Glutamatergic neuron (in vitro differentiated cells): ENCODE measurements at places on chromosomes 16 and 17. TPM values are rescaled to one million over a fixed set of nuclear protein-coding genes. Genes with fewer than 3 reads are reported as not detected.

- DNase-seq, result no peak
These were observed 109.0 kb upstream of the FAM20A start for GRCh38 chr17:68710035-68710780.

SKAP1 gene
- not detected for total RNA-seq

- peak; percentile 79 for DNase-seq
These were observed 6.4 kb downstream of the C16orf86 start for GRCh38 chr16:67672739-67673662.

DNA sequence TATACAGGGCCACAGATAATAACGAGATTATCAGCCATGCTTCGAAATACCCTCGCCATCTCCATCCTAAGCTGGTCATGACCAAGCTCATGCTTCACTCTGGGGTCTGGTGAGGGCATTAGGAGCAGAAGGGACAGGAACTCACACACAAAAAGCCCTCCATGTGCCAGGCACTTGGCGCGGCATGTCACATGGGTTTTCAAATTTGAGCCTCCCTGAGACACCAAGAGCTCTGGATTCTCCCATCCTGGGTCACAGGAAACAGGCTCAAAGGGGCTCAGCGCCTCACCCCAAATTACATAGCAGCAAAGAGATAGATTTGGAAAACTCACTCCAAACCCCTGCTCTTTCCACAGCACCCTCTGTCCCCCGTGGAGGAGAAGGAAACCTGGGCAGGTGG is 239.5 kb downstream of the GSG1L start:
- DNase-seq, result no peak

DNA sequence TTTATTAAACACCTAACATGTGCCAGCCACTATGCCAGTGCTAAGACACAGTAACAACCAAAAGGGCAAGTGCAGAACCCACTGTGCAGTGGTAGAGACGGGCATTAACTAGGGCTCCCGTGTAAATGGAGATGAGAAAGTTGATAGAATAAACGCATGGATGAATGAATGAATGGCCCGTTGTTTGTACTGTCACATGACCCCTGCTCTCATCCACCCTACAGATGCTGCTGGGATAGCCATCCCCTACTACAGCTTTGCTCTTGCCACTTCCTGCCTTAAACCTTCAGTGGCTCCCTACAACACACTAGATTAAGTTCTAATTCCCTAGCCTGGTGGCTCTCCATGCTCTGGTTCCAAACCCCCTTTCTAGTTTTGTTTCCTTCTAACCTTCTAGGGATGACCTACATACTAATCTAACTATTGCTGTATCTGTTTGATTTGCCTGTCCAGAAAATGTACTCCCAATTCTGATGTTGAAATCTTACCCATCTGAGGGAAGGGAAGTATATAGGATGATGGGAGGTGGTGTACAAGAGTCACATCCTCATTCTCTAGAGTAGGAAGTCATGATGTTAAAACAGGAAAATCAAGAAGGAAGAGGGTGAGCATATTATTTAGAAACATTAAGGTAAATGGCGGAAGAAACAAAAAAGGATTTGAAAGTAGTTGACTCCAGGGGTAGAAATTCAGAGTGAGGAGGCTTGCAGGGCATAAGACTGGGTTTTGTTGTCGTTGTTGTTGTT is 11.4 kb upstream of the TNRC6C start:
- DNase-seq, result no peak

GRCh38 chr17:14305785-14306496 is 5.1 kb downstream of the HS3ST3B1 start:
- no peak for DNase-seq

- no peak for DNase-seq
These were observed 124.7 kb upstream of the PLCG2 start for GRCh38 chr16:81654346-81654745.

CAMKK1 gene
- 41.3 TPM for total RNA-seq

NSRP1 gene
- total RNA-seq, result 18.2 TPM

GRCh38 chr17:67999291-67999911 is 3.1 kb upstream of the C17orf58 start:
- no peak for DNase-seq

KRTAP3-2 gene
- not detected for total RNA-seq

DNA sequence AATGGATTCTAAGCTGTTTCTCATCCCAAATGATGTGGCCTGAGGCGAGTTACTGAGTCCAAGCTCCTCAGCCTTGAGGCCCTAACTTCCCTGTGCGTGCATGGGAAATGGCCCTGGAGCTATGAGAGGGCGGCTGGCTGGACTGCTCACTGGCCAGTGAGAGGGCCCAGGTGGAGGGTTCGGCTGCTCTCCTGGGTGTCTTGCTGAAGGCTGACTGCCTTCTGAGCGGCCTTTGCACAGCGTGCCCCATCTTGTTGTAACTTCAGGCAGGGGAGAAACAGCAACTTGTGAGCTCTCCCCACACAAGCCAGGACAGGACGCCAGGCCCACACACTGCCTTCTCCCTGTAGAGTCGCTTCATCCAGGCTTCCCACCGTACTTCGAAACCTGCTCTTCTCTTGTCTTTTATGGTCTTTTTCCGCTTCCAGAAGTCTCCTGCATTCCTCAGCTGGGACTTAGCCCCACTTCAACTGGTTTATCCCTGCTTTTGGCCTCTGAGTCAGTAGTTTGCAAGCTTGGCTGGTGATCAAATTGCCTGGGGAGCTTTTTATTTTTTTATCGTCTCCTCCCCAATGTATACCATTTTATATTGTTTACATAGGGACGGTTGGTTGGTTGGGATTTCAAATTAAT is 13.3 kb downstream of the CDH3 start:
- DNase-seq, result no peak

- DNase-seq, result no peak
These were observed 249.0 kb upstream of the CCL2 start for GRCh38 chr17:34006126-34006525.

GRCh38 chr16:52035436-52035835 is 511.5 kb downstream of the TOX3 start:
- DNase-seq, result no peak

DNA sequence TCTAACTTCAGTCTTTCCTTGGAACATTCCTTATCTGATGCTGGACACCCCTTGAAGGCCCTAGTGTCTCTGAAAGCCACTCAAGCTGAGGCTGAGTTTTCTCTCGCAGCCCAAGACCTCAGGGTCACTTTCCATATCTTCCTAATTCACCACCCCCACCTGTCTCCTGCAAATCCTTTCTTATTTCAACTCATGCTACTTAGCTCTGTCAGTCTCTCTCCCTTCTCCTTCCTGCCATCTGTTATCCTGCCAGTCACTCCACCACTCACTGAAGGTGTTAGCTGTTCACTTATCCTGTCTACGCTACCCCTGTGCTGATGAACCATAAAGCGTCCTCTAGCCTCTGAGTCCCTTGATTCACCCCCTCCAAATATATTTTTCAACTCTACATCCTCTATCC is 143.9 kb upstream of the SHISA6 start:
- DNase-seq, result no peak

CD19 gene
- 0.27 TPM for total RNA-seq

MARF1 gene
- total RNA-seq, result 70.5 TPM

- no peak for DNase-seq
These were observed 8.7 kb upstream of the ATP2A3 start for GRCh38 chr17:3972931-3973330.

CNTNAP4 gene
- total RNA-seq, result 1.2 TPM

DNA sequence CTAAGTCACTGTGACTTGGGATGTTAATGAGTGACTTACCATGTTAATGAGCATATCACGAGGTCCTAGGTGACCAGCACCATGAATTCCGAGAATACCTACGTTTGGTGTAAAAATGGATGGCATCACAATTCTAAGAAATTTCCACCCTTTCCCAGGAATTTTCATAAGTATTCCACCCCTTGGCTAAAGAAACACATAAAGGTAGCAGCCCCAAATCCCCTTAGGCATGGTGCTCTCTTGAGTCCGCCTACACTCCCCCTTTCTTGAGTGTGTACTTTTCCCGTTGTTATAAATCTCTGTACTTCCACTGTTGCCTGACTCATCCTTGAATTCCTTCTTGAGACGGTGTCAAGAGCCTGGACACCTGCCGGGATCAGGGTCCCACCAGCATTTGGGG is 504.0 kb upstream of the RBFOX1 start:
- DNase-seq, result no peak

C16orf89 gene
- total RNA-seq, result not detected

GRCh38 chr16:70402916-70403659 is 35.8 kb downstream of the ST3GAL2 start:
- DNase-seq, result no peak
